ENCODE measurements at places on chromosomes 2 and 18. TPM values are rescaled to one million over a fixed set of nuclear protein-coding genes. Genes with fewer than 3 reads are reported as not detected.

The TGIF1 gene
- 52.1 TPM for total RNA-seq

DNA sequence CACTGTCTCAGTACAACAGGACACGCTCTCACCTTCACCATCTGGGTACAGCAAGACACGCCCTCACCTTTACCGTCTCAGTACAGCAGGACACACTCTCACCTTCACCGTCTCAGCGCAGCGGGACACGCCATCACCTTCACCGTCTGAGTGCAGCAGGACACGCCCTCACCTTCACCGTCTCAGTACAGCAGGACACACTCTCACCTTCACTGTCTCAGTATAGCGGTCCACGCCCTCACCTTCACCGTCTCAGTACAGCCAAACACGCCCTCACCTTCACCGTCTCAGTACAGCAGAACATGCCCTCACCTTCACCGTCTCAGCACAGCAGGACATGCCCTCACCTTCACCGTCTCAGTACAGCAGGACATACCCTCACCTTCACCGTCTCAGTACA lies 109.9 kb upstream of the CTDP1 start:
- no peak overlapping the region for H3K4me3 ChIP-seq
- no peak overlapping the region for H3K27ac ChIP-seq
- no peak for DNase-seq
- peaks cover 4% of the 10 kb centered on the region for H3K36me3 ChIP-seq
- no peaks in the 10 kb centered on the region for H3K27me3 ChIP-seq

GRCh38 chr2:62808554-62808953 lies 103.0 kb downstream of the EHBP1 start:
- H3K4me1 ChIP-seq, result peaks cover 8% of the 10 kb centered on the region
- H3K4me3 ChIP-seq, result no peak overlapping the region
- H3K36me3 ChIP-seq, result peaks cover 11% of the 10 kb centered on the region
- H3K27ac ChIP-seq, result no peak overlapping the region
- DNase-seq, result no peak

DNA sequence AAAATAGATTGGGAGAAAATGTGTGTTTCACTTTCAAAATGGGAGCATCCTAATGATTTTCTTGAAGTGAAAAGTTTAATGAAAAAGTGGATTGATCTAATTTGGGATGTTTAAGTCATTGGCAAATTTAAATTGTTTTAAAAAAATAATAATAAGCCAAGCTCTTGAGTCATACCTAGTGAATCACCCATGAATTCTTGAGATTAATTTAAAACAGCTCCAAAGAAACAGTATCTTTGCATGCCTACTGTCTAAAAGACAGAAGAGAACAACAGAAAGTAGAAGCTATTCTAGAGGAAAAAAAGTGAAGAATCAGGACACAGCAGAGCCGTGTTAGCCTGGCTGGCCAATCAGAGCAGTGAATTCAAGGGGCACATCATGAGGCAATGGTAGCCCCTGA lies 7.7 kb downstream of the ACVR1C start:
- DNase-seq, result no peak
- peaks cover 11% of the 10 kb centered on the region for H3K4me1 ChIP-seq
- H3K36me3 ChIP-seq, result no peaks in the 10 kb centered on the region
- H3K27me3 ChIP-seq, result peaks cover 21% of the 10 kb centered on the region
- H3K4me3 ChIP-seq, result no peak overlapping the region
- H3K27ac ChIP-seq, result no peak overlapping the region

DNA sequence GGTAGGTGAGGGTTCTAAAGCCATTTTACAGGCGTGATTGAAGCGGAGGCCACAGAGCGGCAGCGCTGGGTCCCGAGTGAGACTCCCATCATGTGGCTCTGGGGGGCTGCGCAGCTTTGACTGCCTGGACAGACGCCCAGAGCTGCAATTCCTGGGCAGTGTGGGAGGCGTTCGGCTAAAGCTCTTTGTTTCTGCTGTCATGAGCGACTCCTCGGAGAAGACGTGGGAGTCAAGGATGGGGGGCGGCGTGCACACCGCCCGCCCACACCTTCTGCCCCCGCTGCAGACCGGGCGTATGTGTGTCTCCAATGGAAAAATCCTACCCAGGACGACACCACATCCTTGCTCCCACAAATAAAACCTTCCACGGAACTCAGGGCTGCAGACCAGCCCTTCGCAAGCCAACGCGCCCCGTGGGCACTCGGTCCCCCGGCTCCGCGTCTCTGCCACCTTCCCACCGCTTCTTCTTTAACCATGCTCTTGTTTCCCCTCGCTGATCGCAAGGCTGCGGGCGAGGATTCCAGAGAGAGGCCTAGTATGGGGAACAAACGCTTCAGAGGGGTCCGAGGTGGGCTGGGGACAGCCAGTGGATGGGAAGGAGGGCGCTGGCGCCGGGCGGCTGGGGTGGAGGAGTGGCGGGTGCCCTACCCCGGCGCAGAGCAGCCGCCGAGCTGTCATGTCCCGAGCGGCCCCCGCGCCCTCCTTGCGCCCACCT lies 680 bp upstream of the LBH start:
- H3K27ac ChIP-seq, result peak overlapping the region; percentile 84
- H3K36me3 ChIP-seq, result peaks cover 29% of the 10 kb centered on the region
- H3K4me3 ChIP-seq, result peak overlapping the region; percentile 81
- peaks cover 7% of the 10 kb centered on the region for H3K27me3 ChIP-seq
- H3K4me1 ChIP-seq, result peaks cover 72% of the 10 kb centered on the region

The HAAO gene
- total RNA-seq, result 0.86 TPM

DNA sequence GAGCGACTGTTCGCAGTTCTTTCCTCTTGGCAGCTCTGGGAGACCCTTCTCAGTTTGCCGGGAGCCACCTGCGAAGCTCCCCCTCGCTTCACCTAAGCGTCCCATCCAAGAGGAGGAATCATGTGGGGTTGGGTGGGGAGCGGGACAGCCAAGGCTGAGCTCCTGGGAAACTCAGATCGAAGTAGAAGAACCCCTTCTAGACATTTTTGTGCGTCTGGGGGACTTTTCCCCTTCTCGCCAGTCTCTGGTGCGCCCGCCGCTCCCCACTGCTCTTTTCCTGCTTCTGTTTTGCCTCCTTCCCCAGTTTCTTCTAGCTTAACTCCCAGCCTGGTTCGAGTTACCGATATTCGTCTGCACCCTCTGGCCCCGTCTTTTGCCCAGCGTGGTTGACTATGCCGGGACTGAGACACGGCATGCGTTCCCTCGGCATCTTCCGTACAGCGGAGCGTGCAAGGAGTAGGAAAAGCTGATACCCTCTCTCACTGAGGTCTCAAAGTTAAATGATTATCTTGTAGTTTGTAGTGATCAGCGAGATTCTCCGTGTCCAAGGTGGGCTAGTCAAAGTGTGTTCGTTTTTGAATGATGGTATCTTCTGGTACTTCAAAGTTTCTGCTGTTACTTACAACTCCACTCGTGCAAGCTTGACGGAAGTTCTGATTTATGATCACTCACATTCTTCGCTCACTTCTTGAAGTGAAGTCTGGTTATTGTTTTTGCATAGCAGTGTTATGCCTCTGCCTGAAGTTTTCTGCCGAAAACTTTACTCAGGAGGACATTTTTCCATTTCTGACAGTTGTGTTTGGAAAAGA lies 664 bp downstream of the CAMKMT start:
- H3K27me3 ChIP-seq, result no peaks in the 10 kb centered on the region
- DNase-seq, result peak; percentile 34
- H3K27ac ChIP-seq, result peak overlapping the region; percentile 97
- peaks cover 5% of the 10 kb centered on the region for H3K36me3 ChIP-seq

DNA sequence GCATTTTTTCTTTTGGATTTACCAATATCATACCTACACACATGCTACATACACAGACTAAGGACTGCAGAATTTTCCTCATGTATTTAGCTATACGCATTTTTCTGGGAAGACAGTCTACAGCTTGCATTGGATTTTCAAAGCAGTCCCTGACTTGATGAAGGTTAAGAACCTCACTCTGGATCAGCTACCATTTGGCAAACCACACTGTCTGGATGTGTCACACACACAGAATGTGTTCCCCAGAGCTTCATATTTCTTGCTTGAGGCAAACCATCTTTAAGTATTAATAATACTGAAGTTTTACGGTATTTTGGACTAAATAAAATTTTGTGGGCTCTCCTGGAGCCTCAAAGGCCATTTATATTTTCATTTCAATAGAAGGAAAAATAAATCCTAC lies 102.3 kb downstream of the TCF4 start:
- peaks cover 8% of the 10 kb centered on the region for H3K27me3 ChIP-seq
- no peak overlapping the region for H3K4me3 ChIP-seq
- no peak for DNase-seq
- H3K27ac ChIP-seq, result no peak overlapping the region

DNA sequence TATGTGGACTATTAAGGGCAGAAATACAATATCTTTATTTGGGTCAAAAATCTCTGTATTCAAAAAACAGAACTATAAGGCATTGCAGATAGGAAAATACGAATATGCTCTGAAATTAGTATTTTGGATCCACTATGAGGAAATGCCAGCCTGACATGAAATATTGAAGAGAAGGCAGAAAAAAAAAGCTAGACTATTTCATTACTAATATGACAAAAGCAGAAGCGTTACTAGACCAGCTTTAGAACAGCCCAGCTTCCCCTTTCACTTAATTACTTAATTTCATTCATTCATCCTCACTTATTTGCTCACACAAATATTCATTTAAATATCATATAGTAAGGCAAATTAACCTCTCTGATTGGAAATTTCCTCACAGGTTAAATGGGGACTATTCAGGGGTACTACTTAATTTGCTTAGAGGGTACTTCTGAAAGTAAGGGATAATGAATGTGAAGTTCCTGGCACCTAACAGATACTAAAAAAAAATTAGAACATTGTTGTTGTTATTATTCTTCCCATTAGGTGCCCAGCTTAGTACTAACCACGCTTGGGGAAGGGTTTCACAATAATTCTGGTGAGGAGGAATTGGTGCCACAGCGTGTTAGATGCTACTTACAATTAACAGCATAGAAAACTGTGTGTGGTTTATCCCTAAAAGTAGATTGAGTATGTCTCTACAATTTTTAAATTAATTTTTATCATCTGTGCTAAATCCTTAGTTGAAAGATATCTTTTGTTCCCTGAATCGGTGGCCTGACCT lies 71.1 kb upstream of the CTLA4 start:
- peaks cover 3% of the 10 kb centered on the region for H3K27me3 ChIP-seq
- peaks cover 36% of the 10 kb centered on the region for H3K4me1 ChIP-seq
- no peak overlapping the region for H3K27ac ChIP-seq
- H3K4me3 ChIP-seq, result no peak overlapping the region

DNA sequence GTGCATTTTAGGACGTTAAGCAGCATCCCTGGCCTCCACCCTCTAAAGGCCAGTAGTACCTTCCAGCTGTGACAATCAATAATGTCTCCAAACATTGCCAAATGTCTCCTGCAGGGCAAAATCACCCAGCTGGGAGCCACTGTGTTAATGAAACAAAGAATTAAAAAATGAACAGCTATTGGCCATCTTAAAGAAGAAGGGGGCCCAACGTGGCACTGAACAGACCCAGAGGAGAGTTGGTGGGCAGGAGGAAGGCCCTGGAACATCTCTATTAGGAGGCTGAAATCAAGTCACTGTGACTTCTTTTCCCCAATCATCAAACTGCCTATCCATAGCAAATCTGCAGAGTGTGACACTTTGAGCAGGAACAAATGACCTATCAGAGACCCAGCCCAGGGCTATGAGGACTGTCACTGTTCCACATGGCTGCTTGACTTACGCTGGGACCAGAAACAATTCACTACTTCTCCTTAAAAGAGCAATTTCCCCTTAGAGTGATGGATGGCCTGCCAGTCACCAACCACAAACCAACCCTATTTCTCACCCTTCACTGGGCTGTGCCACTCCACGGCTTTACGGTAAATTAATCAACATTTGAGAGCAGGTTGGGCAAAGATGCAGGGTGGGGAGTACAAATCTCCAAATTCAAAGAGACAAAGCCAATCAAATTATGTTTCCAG lies 35.2 kb upstream of the TEX51 start:
- H3K4me1 ChIP-seq, result no peaks in the 10 kb centered on the region
- DNase-seq, result no peak
- H3K36me3 ChIP-seq, result no peaks in the 10 kb centered on the region
- no peak overlapping the region for H3K27ac ChIP-seq
- peaks cover 2% of the 10 kb centered on the region for H3K27me3 ChIP-seq

DNA sequence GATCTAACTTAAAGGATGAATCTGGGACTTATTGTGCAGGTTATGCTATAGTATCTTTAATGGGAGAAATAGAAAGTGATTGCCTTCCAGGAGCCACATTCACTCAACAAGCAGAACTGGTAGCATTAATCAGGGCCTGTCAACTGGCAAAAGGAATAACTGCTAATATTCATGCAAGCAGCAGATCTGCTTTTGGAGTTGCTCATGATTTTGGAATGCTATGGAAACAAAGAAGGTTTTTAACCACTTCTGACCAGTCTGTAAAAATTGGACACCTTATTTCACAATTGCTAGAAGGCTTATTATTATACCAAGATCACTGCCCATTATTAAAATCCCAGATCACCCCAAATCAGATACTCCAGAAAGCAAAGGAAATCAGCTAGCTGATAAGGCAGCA lies 200.4 kb downstream of the MREG start:
- no peak for DNase-seq

The SLC8A1 gene
- total RNA-seq, result 1.8 TPM

GRCh38 chr18:47067648-47068047 lies 32.2 kb upstream of the ELOA2 start:
- no peak overlapping the region for H3K27ac ChIP-seq
- H3K4me1 ChIP-seq, result no peaks in the 10 kb centered on the region
- H3K36me3 ChIP-seq, result no peaks in the 10 kb centered on the region

- no peaks in the 10 kb centered on the region for H3K27me3 ChIP-seq
- H3K4me1 ChIP-seq, result no peaks in the 10 kb centered on the region
- no peak for DNase-seq
- H3K27ac ChIP-seq, result no peak overlapping the region
- no peaks in the 10 kb centered on the region for H3K36me3 ChIP-seq
Measured at GRCh38 chr2:16196687-16197503, 256.5 kb downstream of the MYCN start.

The SKOR2 gene
- not detected for total RNA-seq

- peaks cover 21% of the 10 kb centered on the region for H3K4me1 ChIP-seq
- H3K27ac ChIP-seq, result no peak overlapping the region
- no peaks in the 10 kb centered on the region for H3K36me3 ChIP-seq
- H3K4me3 ChIP-seq, result no peak overlapping the region
- no peaks in the 10 kb centered on the region for H3K27me3 ChIP-seq
Measured at GRCh38 chr2:241967467-241968144, 98.1 kb downstream of the RTP5 start.

GRCh38 chr2:30847329-30847728 lies 40.1 kb upstream of the CAPN13 start:
- no peak overlapping the region for H3K27ac ChIP-seq
- DNase-seq, result no peak
- peaks cover 7% of the 10 kb centered on the region for H3K27me3 ChIP-seq
- no peaks in the 10 kb centered on the region for H3K4me1 ChIP-seq

- H3K27me3 ChIP-seq, result no peaks in the 10 kb centered on the region
- no peak overlapping the region for H3K27ac ChIP-seq
- no peaks in the 10 kb centered on the region for H3K36me3 ChIP-seq
- DNase-seq, result no peak
- no peak overlapping the region for H3K4me3 ChIP-seq
- no peaks in the 10 kb centered on the region for H3K4me1 ChIP-seq
Measured at GRCh38 chr2:52970642-52971041, 797.0 kb upstream of the CHAC2 start.

GRCh38 chr2:13009027-13009642 lies 292.4 kb downstream of the TRIB2 start:
- H3K36me3 ChIP-seq, result no peaks in the 10 kb centered on the region
- H3K27ac ChIP-seq, result no peak overlapping the region

GRCh38 chr2:64799592-64800252 lies 146.0 kb upstream of the SERTAD2 start:
- no peaks in the 10 kb centered on the region for H3K36me3 ChIP-seq
- no peak for DNase-seq
- H3K27ac ChIP-seq, result no peak overlapping the region
- H3K27me3 ChIP-seq, result peaks cover 4% of the 10 kb centered on the region
- no peak overlapping the region for H3K4me3 ChIP-seq
- H3K4me1 ChIP-seq, result peaks cover 3% of the 10 kb centered on the region

All from activated T-helper 1 cell treated with anti-CD3 and anti-CD28 coated beads, Interleukin-12 subunit alpha, Interleukin-12 subunit beta, Interleukin-2, Interleukin-4 antibody, amounts not matched to agents 30 ng/mL and 10 ng/mL and 1 ng/mL, durations not matched to agents 14 hours and 24 hours and 36 hours (primary cell).